ENCODE measurements at places on chromosomes 1 and 21.

GRCh38 chr21:38472412-38473108 lies 25.7 kb downstream of the ERG start:
- no peak for DNase-seq

GRCh38 chr1:7153464-7153863 lies 368.2 kb downstream of the CAMTA1 start:
- no peak for DNase-seq

DNA sequence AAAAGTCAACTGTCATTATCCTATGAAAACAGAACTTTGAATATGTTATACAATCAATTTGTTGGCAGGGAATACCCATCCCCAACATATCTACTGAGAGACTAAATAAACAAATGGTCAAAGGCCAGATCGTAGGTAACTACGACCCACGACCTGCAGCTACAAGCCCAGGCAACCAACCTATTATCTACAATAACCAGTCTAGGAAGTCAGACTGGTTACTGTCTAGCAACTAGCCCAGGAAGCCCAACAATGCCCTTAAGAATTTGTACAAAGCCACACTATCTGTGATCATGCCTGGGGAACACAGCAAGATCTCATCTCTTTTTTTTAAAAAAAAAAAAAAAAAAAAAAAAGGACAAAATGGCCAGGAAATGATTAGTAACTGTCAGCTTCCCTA lies 58.7 kb downstream of the SMYD3 start:
- DNase-seq = no peak

- no peak for DNase-seq
Measured at GRCh38 chr21:20259031-20259867, 739.0 kb upstream of the NCAM2 start.

DNA sequence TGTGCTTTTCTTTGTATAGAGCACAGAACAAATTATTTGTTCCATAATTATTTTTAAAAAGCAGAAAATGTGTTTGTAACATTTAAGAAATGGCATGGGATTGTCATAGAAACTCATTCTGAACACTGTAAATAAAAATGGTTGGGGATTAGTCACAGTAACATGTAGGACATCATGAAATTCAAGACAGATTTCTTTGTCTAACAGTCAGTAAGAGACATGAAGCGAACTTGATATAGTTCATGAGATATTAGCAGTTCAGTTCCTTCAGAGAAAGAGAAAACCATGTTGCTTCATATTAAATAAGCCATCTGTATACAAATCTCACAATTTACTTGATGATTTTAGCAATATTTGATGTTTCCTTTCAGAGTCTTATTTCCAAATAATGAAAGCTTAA lies 19.7 kb downstream of the NFIA start:
- DNase-seq = no peak

GRCh38 chr1:228155596-228156514 lies 6.1 kb downstream of the GJC2 start:
- no peak for DNase-seq

- DNase-seq = no peak
Measured at GRCh38 chr21:46474382-46474781, 15.7 kb downstream of the DIP2A start.

GRCh38 chr1:24316645-24317044 lies 2.5 kb upstream of the GRHL3 start:
- DNase-seq = no peak

- no peak for DNase-seq
Measured at GRCh38 chr1:192849011-192849410, 40.2 kb downstream of the RGS2 start.

DNA sequence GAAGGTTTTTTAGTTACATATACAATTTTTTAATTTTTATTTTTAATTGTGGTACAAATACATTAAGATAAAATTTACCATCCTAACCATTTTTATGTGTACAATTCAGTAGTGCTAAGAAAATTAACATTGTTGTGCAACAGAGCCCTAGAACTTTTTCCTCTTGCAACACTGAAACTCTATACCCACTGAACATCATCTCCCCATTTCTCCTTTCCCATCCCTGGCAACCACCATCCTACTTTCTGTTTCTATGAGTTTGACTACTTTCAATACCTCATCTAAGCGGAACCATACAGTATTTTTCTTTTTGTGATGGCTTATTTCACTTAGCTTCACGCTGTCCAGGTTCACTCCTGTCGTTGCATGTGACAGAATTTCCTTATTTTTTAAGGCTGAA lies 54.1 kb downstream of the PALMD start:
- no peak for DNase-seq

- DNase-seq = no peak
Measured at GRCh38 chr1:84862810-84863251, 30.2 kb downstream of the LPAR3 start.

DNA sequence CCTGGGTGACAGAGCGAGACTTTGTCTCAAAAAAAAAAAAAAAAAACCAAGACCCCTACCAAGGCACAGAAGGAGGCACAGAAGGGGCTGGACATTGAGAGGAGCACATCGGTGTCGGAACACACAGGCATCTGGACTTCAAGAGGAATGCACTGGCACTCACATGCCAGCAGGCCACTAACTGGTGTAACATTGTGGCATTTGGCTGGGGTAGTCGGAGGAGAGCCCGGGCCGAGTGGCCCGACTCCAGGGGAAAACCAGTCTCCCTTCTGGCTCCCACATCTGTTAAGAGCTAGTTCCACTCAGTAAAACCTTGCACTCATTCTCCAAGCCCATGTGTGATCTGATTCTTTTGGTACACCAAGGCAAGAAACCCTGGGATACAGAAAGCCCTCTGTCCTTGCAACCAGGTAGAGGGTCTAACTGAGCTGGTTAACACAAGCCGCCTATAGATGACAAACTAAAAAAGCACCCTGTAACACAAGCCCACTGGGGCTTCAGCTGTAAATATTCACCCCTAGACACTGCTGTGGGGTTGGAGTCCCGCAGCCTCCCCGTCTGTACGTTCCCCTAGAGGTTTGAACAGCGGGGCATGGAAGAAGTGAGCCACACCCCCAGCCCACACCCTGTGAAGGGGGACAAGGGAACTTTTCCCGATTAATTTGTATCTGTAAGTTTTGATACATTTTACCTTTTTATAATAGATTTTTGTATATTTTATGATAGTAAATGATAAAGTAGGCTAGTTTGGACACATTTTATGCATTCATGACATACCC lies 17.2 kb upstream of the AKIRIN1 start:
- no peak for DNase-seq

GRCh38 chr1:26403656-26404055 lies 7.0 kb upstream of the LIN28A start:
- peak; percentile 48 for DNase-seq

DNA sequence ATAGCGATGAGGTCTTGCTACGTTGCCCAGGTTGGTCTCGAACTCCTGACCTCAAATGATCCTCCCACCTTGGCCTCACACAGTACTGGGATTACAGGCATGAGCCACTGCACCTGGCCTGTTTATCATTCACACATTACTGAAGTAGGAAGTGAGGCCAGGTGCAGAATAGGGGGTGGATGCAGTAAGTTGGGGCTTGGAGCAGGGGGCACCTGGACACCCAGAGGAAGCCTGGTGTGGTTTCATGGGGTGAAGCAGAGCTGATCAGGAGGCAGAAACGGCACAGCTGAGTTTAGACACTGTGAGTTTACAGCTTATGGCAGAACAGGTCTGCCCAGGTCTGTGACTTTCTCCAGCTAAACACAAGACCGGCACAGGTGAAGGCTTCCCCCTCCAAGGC lies 4.9 kb downstream of the CDA start:
- no peak for DNase-seq

Measured in EL (cell line).